D721Med (cell line): ENCODE measurements at places on chromosomes 12 and 14.
A peak's percentile ranks its signal among the peaks of the same experiment; 100 is the strongest.

- peak; percentile 7 for DNase-seq
Observed at GRCh38 chr14:26255213-26255612, 342.6 kb downstream of the NOVA1 start.

DNA sequence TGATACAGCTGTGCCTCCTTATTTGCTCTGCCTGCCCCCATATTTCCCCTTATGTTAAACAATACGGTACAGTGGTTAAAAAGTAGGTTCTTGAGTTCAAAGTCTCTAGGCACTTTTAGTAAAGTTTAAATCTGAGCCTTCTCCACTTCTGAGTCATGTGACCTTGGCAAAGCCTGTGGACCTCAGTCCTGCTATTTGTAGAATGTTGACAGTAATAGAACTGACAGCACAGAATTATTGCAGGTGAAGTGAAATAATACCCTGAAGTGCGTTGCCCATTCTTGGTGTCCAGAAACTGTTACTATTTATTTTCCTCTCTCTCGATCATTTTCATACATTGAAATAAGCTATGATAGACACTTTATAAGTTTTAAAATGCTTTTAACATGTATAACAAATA lies 499.7 kb downstream of the EGLN3 start:
- DNase-seq, result no peak

- no peak for DNase-seq
Observed at GRCh38 chr12:63777340-63777739, 2.4 kb upstream of the RXYLT1 start.

- no peak for DNase-seq
Observed at GRCh38 chr14:63891148-63891975, 38.6 kb downstream of the SYNE2 start.

GRCh38 chr14:31027847-31028246 lies 1.7 kb upstream of the STRN3 start:
- no peak for DNase-seq

DNA sequence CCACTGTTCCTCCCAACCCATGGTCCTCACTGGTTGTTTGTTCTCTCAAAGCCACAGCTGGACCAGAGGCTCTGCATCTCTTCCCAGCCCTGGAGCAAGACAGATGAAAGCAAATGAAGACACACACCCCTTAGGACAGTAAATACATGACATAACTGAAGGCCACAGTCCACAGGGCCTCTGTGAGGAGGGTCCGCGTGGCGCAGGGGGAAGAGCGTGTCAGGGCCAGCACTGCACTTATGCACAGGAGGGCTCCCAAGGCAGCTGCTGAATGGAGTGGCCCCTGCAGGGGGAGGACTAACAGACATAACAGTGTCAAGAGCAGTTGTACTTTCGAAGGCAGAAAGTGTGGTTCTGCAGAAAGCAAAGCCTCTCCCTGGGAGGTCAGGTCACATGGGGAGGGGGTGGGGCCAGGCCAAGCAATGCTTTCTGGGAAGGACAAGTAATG lies 79.9 kb downstream of the CHGA start:
- no peak for DNase-seq

DNA sequence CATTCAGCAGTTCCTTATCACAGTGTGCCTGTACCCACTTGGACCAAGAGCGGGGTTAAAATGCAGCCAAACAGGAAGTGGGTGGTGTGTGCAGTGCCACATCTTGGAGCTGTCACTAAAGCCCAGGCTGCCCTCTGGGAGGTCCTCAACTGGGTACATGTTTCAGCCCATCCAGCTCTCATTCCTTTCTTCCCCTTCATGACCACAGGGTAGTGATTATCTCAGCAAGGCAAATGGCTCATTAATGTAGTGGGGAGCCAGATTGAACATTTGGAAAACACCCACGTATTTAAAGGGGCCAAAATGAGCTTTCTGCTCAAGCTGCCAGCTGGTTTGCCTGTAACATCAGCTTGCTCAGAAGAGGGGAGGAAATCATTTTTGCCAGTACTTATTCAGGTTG lies 210.8 kb upstream of the BTG1 start:
- DNase-seq, result no peak

- no peak for DNase-seq
Observed at GRCh38 chr14:63248211-63248610, 44.0 kb downstream of the RHOJ start.

DNA sequence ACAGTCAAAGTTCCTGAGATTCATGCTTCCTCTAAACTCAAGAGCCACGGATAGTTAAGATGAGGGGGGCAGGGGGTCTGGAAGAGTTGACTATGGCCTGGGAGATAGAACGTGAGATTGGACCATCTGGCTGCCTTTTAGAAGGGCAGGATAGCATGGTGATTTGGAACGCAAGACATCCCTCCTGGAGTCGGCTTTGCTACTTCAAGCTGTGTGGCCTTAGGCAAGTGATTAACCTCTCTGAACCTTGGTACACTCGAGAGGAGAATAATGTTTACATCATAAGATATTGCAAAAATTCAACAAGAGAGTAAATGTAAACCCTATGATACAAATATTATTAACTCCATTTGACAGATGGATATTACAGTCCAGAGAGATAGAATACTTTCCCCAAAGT lies 49.7 kb downstream of the RPH3A start:
- no peak for DNase-seq

GRCh38 chr14:52910572-52910971 lies 40.3 kb downstream of the FERMT2 start:
- DNase-seq, result no peak

DNA sequence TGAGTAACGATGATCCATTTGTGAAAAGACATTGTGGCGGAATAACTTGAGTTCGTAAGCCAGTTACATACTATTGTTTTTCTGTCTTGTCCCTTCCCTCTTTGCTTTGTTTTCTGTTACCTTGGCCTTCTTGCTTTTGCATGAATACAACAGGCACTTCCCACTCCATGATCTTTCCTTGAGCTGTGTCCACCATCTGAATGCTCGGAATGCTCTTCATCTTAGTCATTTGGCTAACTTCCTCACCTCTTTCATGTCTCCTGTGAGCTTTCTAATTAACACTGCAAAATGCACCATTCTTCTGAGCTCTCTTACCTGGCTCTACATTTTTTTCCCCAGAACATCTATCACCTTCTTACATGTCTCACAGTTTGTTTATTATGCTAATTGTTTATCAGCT lies 10.0 kb downstream of the KNTC1 start:
- DNase-seq, result no peak

GRCh38 chr14:66070542-66071319 lies 415.4 kb upstream of the CCDC196 start:
- DNase-seq, result peak; percentile 35

GRCh38 chr12:6059221-6059620 lies 65.2 kb downstream of the VWF start:
- DNase-seq, result no peak

GRCh38 chr12:88955531-88955930 lies 375.3 kb upstream of the KITLG start:
- DNase-seq, result no peak

- no peak for DNase-seq
Observed at GRCh38 chr12:66447643-66448042, 145.3 kb downstream of the HELB start.

DNA sequence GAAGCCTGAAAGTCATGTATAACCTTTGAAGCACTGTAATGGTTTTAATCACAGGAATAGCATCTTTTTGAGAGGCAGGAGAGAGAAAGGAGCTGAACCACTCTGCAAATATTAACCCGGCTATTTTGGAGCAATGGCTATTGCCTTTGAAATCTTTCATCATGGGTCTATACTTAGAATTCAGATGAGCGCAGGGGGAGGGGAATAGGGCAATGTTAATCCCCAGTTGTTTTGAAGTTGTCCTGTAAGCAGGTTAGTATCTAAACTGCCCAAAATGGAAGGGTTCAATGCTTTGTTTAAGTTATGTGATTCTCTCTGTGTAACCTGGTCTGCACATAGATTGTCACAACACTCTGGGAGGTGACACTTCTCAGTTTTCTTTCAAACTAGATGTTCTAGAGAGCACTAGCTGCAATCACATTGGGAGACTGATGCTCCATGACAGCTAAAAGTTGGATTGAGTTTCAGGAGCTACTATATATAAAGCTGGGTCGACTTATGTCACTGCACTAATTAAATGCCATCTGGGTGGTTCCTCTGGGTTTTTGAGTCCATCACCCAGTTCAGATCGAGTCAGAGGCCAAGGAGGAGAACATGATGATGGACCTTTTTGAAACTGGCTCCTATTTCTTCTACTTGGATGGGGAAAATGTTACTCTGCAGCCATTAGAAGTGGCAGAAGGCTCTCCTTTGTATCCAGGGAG lies at the start of gene MYF6:
Gene MYF6, plus strand, starts transcription at position 509 of the 704 bp plus-strand sequence. Its CDS starts 86 bp downstream, at position 595.
- DNase-seq, result no peak

- DNase-seq, result no peak
Observed at GRCh38 chr14:35113308-35113950, 8.4 kb downstream of the PPP2R3C start.

DNA sequence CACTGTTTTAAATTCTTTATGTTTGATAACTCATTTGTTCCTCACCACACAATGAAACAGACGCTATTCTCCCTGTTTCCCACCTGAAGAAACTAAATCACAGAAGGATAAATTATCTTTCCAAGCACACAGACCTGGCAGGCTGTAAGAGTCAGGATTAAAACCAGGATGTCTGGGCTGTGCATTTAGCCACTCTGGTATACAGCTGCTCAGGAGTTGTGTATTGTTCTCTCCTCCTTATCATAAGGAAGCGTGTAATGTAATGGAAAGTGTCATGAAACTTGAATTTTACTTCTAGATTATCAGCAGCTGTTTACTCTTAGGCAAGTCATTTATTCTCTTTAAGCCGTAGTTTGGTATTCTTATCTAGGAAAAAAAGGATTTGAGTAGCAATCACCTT lies 154.8 kb upstream of the LRIG3 start:
- no peak for DNase-seq

GRCh38 chr14:30882431-30882830 lies 8.1 kb downstream of the COCH start:
- DNase-seq, result no peak

- no peak for DNase-seq
Observed at GRCh38 chr14:91754185-91754584, 22.3 kb upstream of the CATSPERB start.

- no peak for DNase-seq
Observed at GRCh38 chr12:42763682-42764081, 174.1 kb upstream of the PRICKLE1 start.

DNA sequence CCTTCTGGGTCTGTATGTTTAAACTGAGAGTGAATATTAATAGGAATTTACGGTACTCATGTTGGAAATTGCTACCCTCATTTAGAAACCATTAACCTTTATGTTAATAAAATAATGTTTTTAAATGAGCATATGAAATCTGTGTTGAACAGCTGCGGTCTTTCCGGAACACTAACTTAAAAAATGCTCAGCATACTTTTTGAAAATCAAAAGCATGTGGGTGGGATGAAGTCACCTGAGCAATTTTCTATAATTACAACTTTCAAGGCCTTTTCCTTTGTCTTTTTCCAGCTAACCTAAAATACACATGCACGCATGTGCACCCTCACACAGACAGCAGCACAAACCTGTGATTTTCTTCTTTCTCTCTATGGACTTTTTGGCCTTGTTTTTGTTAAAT lies 39.8 kb downstream of the BORCS5 start:
- no peak for DNase-seq

DNA sequence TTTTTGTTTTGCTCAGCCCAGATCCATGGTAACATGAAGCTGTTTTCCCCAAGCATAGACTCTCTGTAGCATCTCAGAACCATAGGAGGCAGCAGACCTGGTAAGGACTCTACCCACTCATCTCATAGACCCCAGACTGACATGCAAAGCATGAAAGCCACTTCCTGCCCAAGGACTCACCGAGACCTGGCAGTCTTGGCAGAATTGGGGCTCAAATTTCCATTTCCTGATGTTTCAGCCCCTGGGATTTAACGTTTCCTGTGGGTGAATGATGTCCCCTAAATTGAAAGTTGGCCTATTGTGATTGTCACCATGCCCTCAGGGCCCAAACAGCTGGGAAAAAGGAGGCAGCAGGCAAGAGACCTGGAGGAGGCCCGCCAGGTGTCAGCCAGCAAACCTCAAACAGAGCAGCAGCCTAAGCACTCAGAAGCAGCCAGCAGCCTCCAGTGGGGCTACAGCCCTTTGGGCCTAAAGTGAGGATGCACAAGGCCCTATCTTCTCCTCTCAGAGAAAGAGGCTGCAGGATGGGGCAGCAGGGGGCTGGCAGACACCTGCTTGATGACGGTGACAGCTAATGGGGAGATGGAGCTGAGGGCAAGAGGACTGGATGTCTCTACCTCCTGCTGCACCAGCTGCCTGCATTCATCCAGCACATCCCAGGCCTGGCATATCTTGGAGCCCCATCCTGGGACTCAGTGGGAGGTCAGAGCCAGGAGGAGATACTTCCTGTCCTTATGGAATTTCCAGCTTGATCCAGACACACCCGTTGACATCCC lies 8.5 kb downstream of the KRT85 start:
- DNase-seq, result no peak

DNA sequence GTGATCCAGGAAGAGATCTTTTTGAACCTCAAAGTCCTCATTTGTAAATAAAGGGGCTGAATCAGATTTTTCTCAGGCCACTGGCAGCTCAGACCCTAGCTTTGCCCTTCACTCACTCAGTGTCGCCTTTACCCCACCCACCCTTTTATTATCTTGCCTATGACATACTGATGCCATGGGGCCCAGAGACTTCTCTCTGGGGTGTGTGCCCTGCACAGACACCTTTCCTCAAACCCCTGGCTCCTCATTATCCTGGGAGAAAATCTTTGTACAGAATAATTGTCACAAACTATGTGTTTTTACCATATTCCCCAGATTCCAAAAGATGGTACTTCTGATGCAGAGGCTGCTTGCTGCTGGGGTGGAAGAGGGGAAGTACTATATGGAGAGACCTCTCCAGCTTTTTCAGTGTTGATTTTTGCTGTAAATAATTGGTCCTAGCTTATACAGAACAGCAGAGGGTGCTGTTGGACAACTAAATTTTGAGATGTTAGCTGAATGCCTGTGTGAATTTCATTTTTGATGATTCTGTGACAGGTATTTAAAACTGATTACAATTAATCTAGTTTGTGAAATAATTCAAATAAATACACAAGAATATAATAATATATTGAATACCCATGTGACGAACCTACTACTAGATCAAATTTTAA lies 53.9 kb upstream of the DCD start:
- no peak for DNase-seq

- DNase-seq, result no peak
Observed at GRCh38 chr12:127896661-127897060, 370.3 kb upstream of the TMEM132C start.

- DNase-seq, result no peak
Observed at GRCh38 chr12:85273381-85274314, 6.4 kb upstream of the ALX1 start.

- no peak for DNase-seq
Observed at GRCh38 chr12:82866227-82866775, 179.6 kb downstream of the TMTC2 start.

DNA sequence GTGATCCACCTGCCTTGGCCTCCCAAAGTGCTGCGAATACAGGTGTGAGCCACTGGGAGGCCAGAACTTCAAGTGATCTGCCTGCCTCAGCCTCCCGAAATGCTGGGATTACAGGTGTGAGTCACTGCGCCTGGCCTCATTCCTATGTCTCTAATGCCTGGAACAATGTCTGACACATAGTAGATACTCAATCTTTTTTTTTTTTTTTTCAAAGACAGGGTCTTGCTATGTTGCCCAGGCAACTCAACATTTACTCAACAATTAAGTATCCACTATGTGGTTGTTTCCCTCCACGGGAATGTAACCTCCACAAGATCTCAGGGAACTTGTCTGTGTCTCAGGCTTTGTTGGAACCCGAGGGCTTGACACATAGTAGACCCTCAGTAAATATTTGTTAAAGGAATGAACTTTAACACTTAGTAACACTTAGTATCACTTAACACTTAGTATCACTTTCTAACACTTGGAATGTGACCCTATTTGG lies 3.0 kb upstream of the TMEM120B start:
- DNase-seq, result no peak

- DNase-seq, result no peak
Observed at GRCh38 chr14:37329189-37330001, 131.7 kb downstream of the MIPOL1 start.
